ENCODE measurements at places on chromosomes 6 and 20.

DNA sequence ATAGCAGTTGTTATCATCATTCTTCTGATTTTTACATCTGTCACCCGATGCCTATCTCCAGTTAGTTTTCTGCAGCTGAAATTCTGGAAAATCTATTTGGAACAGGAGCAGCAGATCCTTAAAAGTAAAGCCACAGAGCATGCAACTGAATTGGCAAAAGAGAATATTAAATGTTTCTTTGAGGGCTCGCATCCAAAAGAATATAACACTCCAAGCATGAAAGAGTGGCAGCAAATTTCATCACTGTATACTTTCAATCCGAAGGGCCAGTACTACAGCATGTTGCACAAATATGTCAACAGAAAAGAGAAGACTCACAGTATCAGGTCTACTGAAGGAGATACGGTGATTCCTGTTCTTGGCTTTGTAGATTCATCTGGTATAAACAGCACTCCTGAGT is 2.1 kb downstream of the CALHM6 start:
- DNase-seq = no peak

DNA sequence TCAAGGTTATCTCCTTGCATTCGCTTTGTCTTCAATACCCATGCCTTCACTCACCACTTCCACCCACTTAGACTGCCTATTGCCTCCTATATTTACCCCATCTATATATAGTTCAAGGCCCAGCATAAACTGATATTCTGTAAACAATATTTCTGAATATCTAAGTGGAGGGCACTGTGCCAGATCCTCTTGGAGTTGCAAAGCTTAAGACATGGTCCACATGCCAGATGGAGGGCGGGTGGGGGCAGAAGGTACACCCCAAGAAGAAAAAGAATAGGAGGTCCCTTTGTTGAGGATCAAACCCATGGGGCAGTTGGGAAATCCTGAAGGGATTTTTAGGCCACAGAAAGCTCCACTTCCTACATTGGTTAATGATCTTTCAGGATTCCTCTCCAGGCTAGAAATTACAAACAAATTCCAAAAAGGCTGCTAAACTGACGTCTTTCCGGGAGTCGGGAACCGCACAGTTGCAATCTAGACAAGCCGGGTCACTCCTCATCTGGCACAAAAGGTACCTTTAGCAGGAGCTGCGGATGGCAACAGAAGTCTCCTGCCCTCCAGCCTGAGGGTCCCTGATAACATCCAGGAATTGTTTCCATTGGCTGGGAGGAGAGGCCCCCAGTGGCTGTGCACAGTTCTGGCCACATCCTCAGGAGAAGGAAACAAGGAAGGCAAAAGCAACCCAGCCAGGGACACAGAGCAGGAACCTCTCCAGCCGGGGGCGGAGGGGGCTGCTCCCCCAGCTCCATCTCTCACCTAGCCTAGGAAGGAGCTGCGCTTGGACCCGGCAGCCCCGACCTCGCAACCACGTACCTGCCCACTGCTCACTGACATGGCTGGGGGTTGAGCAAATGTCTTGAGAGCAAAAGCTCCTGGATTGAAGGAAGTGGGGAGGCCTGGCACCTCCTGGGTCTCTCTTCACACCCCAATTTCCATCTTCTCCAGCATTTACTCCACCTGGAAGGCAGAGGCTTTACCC is 5.9 kb upstream of the LPIN3 start:
- DNase-seq = no peak

DNA sequence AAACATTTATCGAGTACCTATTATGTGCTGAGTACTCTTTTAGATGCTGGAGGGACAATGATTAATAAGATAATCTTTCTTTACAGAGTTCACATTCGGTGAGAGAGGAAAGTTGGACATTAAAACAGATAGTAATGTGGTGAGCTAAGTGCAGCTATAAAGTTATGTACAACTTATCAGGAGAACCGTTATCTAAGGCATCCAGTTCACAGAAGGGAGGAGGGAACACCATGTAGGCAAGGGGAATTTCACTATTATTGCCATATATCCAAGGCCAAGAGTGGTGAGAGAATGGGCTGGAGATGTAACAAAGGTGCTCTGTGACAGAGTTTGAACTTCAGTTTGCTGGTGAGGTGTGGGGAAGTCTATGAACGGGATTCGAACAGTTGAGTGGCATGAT is 105.8 kb downstream of the CARMIL1 start:
- no peak for DNase-seq

- peak; percentile 63 for DNase-seq
Observed at GRCh38 chr6:40881501-40881900, 157.5 kb downstream of the UNC5CL start.

GRCh38 chr6:56243518-56244070 is 3.8 kb downstream of the COL21A1 start:
- no peak for DNase-seq

DNA sequence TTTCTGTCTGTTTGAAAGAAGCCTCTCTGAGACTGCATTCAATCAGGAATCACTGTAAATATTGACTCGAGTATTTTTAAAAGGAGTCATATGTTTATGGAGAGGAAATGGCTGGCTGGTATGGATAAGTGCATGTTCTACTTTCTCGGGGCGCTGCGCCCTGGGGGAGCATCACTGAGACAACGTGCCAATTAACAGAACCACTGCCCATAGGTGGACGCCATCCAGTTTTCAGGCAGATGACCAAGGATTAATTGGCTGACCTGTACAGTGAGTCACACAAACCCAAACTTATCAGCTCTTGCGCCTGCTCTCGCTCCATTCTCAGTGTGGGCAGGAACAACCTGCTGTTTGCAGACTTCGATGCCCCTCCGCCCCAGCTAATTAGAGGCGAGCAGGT is 571.2 kb downstream of the QKI start:
- DNase-seq = no peak

- no peak for DNase-seq
Observed at GRCh38 chr20:34585019-34585418, 26.5 kb downstream of the MAP1LC3A start.

DNA sequence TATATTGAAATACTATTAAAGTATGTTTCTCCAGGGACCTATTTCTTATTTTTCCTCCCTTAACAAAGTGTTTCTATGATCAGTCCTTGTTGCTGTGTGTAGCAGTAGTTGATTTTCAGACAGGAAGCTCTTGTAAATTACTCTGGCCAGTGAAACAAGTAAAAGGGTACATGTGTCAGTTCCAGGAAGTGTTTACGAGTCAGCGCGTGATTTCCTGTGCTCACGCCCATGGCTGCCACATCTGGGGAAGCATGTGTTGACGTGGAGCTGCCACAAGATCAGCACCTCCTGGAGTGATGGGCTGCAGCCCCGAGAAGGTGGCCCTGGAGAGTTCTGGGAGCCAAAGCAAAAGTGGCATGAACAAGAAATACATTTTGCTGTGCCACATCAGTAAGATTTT is 38.6 kb upstream of the GGTLC1 start:
- peak; percentile 13 for DNase-seq

DNA sequence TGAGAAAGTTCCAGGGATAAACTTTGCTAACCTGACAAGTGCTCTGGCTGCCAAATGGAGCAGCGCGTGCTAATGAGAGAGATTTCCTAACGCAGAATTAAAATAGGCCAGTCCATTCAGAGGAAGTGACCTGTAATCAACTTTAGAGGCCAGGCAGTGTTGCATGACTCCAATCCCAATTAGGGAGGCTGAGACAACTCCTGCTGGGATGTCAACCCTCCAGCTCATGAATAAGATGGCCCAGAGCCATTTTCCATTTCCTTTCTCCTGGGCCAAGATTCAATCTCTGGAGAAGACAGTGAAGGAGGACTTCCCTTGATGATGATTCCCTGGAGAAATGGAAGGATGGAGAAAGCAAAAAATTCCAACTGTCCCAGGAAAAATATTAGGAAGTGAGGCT is 241.5 kb upstream of the RNF24 start:
- DNase-seq = no peak

GRCh38 chr20:12156252-12156651 is 238.6 kb downstream of the BTBD3 start:
- DNase-seq = no peak

GRCh38 chr6:113403966-113404595 is 453.1 kb upstream of the MARCKS start:
- DNase-seq = no peak

- DNase-seq = no peak
Observed at GRCh38 chr6:163038317-163038716, 310.5 kb downstream of the PACRG start.

DNA sequence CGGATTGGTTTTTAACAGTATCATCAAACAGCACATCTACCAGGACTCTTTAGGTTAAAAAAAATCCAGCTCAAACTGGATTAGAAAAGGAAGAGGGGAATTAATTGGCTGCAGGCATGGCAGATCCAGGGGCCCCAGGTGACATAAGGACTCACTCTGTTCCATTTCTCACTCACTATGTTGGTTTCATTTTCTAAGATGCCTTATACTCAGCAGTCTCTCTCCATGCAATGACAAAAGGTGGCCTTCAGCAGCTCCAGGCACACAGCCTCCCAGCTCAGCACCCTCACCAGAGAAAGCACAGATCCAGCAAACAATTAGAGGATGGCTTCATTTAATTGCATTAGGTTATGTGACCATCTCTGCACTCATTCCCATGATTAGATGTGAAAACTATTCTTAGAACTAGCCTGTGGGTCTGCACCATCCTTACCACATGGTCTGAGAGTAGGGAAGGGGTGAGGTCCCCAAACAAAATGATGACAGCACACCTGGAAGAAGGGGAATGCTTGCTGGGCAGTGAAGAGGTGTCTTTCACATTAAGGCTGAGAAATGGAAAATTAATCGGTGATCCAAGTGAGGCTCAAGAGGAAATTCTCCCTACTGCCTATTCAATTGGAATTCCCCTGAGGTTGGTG is 243.1 kb downstream of the CDH26 start:
- DNase-seq = peak; percentile 30

DNA sequence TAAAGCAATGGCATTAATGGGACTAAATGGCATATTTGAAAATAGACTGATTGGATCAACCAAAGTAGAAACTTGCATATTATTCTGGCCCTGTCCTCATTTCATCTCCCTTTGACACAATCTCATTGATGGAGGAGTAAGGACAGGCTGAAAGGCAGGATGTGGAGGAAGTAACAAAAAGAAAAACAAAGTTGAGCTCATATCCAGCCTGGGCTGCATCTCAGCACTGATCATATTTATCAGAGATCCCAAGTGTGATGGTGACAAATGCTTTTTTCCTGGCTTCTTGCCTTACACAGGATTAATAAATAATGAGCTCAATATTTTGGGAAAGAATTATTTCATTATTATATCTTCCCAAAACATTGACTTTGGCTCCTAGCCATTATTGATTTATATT is 622.7 kb downstream of the CD109 start:
- no peak for DNase-seq

- DNase-seq = no peak
Observed at GRCh38 chr6:113634352-113635163, 222.6 kb upstream of the MARCKS start.

- peak; percentile 15 for DNase-seq
Observed at GRCh38 chr6:123338394-123338793, 298.4 kb downstream of the TRDN start.

- peak; percentile 90 for DNase-seq
Observed at GRCh38 chr6:3696525-3697088, 54.9 kb downstream of the PXDC1 start.

GRCh38 chr6:110548110-110548847 is 71.9 kb upstream of the SLC22A16 start:
- no peak for DNase-seq

GRCh38 chr6:40331545-40331944 is 255.6 kb downstream of the LRFN2 start:
- DNase-seq = no peak

DNA sequence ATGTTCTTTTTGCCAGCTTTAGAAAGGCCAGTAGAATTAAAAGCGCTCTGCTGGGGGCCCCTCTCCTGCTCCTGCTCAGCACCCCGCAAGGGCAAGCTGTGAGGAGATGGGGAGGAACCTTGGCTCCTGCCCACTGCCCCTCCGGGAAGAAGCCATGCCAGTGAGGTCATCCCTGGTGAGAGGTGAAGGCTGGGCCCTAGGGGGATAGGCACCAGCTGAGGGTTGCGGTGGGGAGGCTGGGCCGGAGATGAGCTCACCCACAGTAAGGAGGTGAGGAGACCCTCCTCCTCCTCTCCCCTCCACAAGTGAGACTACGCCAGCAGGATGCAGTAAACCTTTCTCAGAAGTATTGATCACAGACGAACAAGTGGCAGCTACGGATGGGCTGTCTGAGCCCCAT is 32.1 kb downstream of the LRFN2 start:
- DNase-seq = no peak

DNA sequence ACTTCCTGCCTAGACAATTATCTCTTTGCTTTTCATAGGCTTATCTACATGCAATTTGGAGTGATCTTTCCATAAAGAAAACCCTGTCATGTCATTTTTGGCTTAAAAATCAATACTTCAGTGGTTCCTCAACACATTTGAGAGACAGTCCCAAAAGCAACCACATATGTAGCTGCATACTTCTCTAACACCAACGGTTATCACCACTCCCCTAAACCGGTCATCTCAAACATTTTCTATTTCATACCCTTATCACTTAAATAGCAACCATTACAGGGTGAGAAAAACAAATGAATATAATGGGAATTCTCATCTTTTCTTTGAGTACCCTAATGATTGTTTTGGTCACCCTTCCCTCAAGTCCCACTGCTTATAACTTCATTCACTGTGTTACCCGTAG is 5.1 kb downstream of the GLO1 start:
- DNase-seq = no peak

GRCh38 chr20:23244156-23244915 is 106.3 kb upstream of the NXT1 start:
- no peak for DNase-seq

DNA sequence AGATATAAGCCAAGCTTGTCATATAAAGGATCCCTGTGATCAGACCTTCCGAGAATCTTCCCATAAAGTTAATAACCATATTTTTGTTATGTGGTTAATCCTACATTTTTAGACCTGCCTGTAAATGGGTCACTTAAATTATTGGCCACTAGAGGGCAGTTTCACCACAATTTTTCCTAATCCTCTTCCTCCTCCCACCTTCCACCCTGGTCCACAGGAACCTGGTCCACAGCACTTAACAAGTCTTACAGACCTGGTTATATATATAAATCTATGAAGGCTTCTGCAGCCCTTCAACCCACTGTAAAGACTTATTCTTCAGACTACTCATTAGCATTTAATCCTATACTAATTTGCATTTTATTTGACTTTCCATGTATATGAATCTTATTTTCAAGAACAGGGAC is 28.3 kb downstream of the MRS2 start:
- peak; percentile 49 for DNase-seq

- DNase-seq = no peak
Observed at GRCh38 chr6:33073431-33073871, at the start of gene HLA-DPA1. TSS of gene HLA-DPA1 (minus strand) at chr6:33073649.

GRCh38 chr6:162528538-162528937 is 199.0 kb downstream of the PRKN start:
- no peak for DNase-seq

GRCh38 chr20:6467562-6467961 is 299.9 kb upstream of the BMP2 start:
- no peak for DNase-seq

All from NCI-H2171 treated with DMSO at 0.1 percent for 48 hours (cell line).